ENCODE measurements at places on chromosomes 16 and 17.

DNA sequence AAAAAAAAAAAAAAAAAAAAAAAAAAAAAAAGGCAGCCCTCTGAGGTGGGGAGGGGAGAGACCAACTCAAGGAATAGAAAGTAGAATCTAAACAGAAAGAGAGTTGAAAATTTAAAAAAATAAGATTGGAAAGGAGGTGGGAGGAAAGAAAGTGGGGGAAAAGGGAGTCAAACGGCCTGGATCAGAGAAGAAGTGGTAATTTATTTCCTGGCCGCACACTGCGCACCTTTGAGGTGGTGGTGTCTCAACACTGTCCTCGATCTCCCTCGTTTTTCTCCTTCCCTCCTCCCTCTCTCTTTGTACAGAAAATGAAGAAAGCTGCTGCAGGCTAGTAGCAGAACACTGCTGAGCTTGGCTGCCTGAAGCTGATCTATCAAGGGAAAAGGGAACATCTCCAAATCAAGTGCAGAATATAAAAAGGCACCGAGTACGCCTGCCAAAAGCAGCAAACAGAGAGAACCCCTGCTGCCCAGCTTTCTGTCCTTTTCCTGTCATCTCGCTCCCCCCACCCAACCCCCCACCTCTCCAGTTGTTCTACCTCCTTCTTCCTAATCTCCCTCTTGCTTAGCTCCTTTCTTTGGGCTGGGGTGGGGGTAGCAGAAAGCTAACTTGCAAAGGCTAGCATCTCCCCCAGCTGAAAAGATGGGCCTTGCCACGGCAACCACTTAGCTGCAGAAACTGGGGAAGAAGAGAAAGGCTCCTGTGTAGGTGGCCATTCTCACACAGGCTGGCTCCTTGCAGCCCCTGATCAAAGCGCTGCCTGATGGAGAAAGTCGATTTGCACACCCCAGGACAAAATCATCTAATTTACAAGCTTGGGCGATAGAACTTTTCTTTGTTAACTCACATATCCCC lies 22.5 kb downstream of the AXIN2 start:
- no peak for DNase-seq

DNA sequence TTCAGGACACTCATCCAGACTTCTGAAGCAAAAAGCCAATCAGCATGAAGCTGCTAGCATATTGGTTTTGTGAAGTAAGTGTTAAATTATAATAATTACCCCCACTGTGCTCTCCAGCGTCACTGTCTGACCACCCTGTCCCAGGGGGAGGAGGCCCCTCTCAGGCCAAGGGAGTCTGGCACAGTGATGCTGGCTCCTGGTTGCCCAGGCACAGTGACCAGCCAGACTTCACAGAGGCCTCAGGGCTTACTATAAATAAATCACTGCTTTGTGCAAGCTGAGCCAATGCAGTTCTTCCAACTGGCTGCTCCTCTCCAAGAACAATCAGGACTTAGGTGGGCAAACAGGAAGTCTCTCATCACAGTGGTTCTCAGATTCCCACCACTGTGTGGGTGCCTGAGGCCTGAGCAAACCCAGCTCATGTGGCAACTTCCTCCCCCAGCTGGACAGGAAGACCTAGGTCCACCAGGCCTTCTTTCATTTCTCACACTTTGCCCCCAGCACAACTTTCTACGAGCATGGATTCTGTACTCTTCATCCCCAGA lies 1.7 kb upstream of the DBNDD1 start:
- no peak for DNase-seq

- DNase-seq: no peak
Measured at GRCh38 chr17:21291862-21292261, 7.4 kb downstream of the MAP2K3 start.

- no peak for DNase-seq
Measured at GRCh38 chr16:75535211-75535843, 581 bp downstream of the CHST5 start.

DNA sequence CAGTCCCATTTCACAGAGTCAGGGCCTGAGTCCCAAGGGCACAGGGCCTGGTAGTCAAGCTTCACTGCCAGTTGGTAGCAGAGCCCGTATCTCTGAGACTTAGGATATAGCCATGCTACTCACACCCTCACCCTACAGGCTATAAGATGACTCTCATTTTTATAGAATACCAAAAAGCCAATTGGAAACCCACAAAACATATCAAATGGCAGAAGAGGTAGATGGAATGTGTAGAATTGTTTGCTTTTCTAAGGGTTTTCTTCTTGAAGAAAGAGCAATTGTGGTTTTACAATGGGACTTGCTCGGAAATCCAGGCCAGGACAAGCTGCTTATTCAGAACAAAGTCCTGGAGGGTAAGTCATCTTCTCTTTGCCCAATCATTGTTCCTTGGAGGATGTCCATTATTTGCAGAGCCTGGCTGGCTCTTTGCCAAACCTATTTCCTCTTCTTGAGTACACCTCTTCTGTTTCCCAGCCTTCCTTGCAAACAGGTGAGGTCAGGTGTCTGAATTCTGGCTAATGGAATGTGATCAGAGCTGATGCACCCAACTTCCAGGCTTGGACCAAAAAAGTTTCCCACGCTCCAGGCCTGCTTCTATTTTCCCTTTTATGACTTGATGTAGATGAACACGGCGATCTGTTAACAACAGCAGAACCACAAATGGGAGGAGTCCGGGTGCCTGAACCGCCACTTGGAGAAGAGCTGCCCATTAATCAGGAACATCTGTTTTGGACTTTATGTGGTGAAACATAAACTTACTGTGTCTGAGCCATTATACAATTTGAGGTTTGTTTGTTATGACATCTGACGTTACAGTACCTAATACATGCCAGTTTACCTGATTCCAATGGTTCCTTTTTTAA lies 16.9 kb upstream of the CCL22 start:
- no peak for DNase-seq

DNA sequence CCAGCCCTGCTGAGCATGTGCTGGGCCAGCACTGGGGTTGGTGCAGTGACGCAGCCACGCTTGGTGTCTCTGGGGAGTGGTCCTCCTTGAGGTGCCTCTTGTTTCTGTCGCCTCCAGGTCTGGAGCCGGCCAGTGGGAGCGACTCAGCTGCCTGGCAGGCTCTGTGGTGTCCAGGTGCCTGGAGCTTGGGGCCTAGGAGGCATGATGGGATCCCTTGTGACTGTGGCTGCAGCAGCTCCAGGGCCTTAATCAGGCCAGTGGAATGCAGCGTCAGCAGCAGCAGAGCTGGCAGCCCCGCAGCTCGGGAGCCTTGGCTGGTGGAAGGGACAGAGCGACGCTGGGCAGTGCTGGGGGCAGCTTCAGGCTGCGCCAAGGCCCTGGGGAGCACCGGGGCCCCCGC lies 74.7 kb upstream of the CIBAR2 start:
- no peak for DNase-seq

DNA sequence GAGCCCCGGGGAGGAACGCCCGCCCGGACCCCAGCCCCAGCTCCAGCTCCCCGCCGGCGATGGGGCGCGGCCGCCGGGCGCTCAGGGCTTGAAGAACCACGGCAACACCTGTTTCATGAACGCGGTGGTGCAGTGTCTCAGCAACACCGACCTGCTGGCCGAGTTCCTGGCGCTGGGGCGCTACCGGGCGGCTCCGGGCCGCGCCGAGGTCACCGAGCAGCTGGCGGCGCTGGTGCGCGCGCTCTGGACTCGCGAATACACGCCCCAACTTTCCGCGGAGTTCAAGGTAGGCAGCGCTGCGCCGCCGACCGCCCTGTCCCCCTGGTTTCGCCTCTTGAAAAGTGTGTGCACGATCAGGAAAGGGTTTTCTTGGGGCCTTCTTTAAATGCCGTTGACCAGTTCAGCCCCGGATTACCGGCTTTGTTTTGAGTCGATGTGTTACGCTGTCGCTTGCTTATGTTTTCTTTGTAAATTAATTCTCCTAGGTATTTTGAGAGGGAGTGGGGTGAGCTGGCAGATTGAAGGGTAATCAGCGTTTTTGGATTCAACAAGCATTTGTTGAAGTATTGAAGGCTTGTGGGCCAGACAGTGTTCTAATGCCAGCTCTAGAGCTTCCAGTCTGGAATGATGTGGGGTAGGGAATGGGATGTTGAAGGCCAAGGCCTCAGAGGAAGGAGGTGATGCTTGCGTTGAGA lies 681 bp downstream of the USP43 start:
- no peak for DNase-seq

- DNase-seq: no peak
Measured at GRCh38 chr16:22727285-22728166, 86.4 kb upstream of the HS3ST2 start.

- no peak for DNase-seq
Measured at GRCh38 chr17:80254396-80255251, 6.0 kb upstream of the RNF213 start.

GRCh38 chr16:66746682-66747081 lies 4.7 kb downstream of the DYNC1LI2 start:
- DNase-seq: no peak

DNA sequence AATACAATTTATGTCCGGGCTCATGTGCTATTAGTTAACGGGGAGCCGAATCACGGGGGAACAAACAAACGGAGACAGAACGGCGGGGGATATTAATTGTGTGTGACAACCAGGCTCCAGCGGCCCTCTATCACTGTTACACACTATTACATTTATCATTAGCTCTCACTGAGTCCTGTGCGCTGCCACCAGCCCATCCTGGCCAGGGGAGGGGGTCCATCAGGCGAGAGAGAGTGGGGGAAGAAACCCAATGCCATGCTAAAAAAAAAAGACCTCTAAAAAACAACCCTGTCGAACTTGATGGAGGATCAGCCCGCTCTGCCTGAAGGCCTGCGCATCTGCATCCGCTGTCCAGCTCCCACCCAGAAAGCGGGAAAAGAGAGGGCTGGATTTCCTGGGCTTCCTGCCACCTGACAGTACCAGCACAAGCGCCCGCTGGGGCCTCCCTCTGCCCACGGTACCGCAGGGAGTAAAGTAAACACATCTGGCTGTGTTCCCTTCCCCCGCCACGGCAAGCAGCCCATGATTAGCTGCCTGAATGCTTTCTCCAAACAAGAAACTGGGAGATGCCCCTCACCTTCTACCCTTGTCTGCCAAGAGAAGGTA lies 41.7 kb downstream of the PIPOX start:
- no peak for DNase-seq

DNA sequence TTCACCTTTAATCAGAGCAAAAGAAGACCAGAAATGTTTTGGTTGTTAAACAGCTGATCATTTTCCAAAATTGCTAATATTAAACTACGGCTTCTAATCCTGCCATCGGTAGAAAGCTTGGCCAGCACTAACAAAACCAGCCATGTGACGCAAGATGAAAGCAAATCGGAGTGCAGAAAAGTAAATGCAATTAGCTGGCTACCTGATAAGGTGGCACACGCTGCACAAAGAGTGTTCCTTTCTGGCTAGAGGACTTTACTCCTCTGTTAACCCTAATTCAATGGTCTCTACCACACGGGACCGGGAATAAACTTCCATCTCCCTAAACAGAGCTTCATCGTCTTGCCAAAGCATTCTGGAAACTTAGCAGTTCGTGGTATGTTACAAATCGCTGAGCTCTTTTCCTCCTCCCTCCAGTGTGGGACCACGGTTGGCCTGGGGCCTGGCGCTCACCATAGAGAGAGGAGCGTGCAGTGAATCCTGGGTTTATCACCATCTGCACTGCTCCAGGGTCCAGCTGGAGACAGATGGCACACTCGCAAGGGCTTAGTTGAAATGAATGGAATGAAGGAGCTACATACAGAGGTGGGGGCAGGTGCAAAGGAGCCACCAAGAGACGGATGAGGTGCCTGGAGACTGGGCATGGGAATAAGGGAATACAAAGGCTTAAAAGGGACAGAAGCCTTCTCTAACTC lies 10.1 kb upstream of the COG1 start:
- DNase-seq: no peak

DNA sequence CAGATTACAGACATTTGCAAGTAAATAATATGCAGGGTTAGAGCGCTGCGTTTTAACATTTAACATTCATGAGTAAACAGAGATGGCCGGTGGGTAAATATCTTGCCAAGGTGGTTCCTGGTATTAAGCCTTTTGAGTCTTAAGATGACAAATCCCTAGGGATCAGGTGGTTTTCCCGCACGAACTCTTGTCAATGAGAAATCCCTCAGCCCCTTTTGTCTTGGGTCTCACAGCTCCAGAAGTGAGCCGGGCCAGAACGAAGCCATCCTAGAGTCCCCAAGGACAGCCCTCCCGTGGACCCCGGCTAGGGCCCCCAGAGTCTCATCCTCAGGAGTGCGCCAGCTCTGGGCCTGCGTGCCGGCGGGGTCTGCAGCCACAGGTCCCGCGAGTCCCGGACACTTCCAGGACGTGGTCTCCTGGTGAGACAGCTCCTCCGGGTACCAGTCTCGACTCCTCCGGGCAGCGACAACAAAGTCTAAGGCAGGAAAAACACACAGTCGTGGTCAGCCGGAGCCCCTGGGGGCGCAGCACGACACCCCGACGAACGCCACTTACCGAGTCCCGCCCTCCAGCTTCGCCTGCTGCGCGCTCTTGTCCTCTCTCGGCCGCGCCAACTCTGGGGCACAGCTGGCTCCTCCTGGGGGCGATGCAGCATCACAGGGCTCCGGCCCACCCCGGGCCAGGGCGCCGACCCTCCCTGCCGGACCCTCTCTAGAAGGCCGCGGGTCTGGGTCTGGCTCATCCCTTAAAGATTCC lies 13.3 kb downstream of the MIS12 start:
- no peak for DNase-seq

GRCh38 chr17:67566656-67567055 lies 151.1 kb upstream of the NOL11 start:
- DNase-seq: no peak

DNA sequence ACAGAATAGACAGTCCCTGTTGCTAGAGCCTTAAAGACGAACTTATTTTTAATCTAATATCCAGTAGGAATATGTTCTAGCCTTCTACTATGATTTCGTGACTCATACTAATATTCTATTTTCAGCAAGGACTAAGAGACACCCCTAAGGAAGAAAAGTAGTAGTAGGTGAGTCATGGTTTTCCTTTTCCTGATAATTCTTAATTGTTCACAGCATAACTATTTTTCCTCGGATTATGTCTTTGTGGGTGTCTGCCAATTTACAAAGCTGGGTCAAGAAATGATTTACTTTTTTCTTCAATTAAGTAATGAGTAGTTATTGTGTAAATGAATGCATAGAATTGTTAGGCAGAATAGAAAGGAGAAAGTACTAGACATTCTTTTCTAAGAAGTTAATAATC lies 292.2 kb downstream of the TOX3 start:
- DNase-seq: no peak

DNA sequence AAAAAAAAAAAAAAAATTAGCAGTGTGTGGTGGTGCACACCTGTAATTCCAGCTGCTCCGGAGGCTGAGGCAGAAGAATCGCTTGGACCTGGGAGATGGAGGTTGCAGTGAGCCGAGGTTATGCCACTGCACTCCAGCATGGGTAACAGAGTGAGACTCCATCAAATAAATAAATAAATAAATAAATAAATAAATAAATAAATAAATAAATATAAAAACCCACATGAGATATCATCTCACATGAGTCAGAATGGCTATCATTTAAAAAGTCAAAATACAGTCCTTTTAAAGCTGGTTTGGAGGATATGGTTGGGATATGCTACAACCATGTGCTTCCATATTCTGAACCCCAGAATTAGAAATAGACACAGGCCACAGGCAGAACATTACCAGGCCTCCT lies 114.3 kb downstream of the WSCD1 start:
- no peak for DNase-seq

Measured in vagina (tissue), 2 donors.